ENCODE measurements at places on chromosomes 12 and 14. TPM values are rescaled to one million over a fixed set of nuclear protein-coding genes. Genes with fewer than 3 reads are reported as not detected.

Gene TAS2R13
- total RNA-seq: 0.21 TPM

Gene SYCP3
- total RNA-seq: not detected

GRCh38 chr14:92160619-92161018 lies 38.9 kb downstream of the CPSF2 start:
- no peak for DNase-seq

DNA sequence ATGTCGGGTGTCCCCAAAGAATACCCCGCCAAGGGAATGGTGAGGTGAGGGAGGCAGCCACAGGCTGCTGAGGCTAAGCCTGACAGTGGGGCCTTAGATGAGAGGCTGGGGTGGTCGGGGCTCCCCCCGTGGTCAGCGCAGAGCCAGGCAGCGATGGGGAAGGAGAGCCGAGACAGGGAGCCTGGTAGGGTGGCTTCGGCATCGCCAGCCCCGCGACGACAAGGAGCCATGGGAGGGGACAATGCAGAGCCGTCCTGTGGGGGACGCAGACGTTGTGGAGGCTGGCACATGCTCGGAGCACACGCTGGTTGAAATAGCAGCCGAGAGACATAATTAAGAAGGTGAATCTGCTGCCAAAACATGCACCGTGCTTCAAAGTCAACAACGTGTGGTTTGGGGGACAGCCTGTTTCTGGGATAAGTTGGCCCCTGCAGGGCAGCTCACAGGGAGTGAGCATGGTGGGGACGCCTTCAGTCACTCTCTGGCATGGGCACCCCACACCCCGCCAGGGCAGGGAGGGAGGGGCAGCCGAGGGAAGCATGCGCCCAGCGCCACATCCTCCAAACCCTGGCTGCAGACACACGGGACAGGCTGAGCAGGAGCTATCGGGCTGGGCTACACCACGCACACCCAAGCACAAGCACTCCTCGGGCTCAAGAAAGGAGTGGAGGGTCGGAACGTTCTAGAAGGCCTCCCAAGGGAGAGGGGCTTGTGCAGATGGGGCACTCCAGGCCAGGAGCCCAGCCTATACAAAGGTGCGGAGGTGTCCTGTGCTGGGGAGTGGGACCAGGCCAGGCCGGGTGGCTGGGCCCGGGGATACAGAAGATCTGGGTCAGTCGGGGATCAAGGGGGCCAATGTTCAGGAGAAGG lies 66.6 kb upstream of the C14orf180 start:
- DNase-seq: no peak

GRCh38 chr14:92190768-92191167 lies 69.0 kb downstream of the CPSF2 start:
- DNase-seq: no peak

DNA sequence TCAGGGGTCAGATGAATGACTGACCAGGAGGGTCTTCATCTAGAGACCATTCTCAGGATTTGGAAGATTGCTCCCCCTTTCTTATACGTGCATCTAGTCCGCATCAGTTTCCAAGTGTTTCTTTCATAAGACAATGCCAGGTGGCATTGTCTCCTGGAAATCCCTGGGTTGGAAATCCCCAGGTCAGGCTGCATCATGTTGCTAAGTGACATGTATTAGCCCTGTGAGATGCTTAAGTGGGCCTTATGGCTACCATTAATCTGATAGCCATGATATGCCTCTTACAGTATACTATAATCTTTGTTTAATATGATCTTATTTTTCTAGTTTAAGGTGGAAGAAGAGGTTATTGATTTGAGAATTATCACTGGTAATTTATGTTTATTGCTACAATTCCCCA lies 92.8 kb downstream of the DIO3 start:
- no peak for DNase-seq

- DNase-seq: no peak
Observed at GRCh38 chr12:127041985-127042625, 1224.9 kb upstream of the TMEM132C start.

DNA sequence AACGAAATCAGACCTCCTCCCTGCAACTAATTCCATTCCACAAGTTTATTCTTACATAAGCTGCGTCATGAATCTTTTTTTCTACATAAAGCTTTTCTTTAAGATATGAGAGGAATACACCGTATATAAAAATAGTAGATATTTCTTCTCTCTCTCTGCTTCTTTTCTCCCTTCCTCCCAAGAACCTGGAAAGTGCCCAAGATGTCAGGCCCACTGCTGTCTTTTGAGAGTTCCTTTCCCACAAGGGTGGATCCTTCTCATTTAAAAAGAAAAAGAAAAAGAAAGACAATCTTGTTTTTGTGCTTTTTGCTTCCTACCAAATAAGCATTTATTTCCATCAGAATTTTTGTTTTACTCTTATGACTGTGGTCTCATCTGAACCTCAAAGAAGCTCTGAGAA lies 11.0 kb downstream of the TESPA1 start:
- DNase-seq: no peak

DNA sequence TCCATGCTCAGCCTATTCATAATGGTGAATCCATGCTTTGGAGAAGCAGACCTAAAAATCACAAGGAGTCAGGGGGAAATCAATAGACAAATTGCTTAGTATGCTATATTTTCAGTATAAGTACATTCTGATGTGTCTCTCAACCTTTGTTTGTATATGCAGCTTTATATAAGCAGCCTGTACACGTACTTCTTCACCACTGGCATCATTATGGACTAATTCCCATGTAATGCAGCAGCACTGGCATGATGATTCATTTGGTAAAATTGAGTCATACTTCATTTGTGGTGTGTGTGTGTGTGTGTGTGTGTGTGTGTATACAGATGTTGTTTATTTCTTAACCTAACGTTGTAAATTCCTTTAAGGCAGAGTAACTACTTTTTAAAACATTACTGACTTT lies 10.9 kb downstream of the DCP1B start:
- DNase-seq: peak; percentile 50
